Activated naive CD4-positive, alpha-beta T cell treated with anti-CD3 and anti-CD28 coated beads, Interleukin-2, amount 10 ng/mL, durations not matched to agents 7 days and 5 days (primary cell): ENCODE measurements at places on chromosomes 7 and 10.

DNA sequence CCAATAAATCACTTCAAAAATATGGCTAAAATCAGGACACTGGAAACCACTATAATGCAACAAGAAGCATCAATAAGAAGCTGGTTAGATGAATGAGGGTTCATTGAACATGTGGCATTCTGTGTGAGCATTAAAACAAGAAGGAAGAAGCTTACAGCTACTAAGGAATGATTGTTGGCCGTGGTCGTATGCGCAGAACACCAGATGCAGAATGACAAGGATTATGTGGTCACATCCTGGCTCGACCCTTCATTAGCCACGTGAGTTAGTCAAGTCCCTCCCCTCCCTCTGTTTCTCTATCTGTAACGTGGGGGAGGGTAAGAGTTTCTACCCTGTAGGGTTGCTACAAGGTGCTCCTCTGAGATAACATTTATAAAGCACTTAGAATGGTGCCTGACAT, 174.3 kb downstream of the ADAM12 start:
- DNase-seq, result no peak

- no peak for DNase-seq
These were observed 595.5 kb downstream of the INHBA start for GRCh38 chr7:41107330-41107937.

DNA sequence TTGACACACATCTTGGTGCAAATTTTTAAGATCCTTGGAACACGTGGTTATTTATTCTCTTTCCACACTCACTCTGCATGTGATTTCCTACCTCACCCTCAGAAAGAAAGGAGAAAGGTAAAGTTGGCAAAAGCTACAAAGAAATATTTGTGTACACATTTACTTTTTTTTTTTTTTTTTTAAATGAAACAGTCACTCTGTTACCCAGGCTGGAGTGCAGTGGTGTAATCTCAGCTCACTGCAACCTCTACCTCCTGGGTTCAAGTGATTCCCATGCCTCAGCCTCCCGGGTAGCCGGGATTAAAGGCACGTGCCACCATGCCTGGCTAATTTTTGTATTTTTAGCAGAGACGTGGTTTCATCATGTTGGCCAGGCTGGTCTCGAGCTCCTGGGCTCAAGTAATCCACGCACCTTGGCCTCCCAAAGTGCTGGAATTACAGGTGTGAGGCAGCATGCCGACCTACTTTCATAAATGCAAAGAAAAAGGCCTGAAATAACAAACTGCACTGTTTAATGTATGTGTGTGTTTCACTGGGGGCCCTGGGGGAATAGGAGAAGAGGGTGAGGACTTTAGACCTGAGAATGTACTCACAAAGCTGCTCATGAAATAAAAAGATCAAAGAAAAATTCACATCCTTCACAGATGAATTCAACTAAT, 71.6 kb upstream of the GRID1 start:
- no peak for DNase-seq

DNA sequence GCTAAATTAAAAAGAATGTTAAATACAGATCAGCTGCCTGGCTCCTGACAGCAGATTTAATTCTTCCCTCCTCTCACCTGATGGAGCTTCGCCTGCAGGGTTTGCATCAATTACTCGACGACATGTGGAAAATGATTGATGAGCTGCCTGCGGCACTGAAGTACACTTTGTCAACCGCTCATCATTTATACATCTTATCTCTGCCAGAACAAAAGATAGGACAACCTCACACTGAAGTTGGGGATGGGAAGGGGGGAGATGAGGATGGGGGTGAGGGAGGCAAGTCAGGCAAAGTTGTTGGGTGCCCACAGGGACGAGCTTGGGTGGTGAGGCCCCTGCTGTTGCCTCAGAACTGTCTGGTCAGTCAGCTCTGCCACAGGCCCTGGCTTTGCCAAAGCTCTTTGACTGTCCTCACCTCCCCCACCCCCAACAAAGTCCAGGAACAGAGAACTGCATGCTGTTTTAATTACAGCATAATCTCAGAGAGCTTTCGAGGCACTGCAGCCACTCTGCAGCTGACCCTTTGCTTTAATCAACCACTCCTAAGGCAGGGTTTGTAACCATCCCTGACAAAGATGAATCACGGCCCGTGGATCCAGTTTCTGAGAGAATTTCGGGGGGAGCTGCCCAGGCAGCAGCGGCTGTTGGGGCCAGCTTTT, 702.3 kb downstream of the LRMDA start:
- no peak for DNase-seq

- peak; percentile 18 for DNase-seq
These were observed 91.1 kb upstream of the GNA12 start for GRCh38 chr7:2934984-2935740.

GRCh38 chr7:131072505-131073091, 255.1 kb upstream of the MKLN1 start:
- DNase-seq, result no peak

- DNase-seq, result peak; percentile 76
These were observed 1.1 kb downstream of the NANOS1 start for GRCh38 chr10:119030421-119031250.

- no peak for DNase-seq
These were observed 29.0 kb upstream of the PRSS1 start for GRCh38 chr7:142720172-142720773.

GRCh38 chr10:74831518-74832120, 5.2 kb downstream of the KAT6B start:
- DNase-seq, result no peak

DNA sequence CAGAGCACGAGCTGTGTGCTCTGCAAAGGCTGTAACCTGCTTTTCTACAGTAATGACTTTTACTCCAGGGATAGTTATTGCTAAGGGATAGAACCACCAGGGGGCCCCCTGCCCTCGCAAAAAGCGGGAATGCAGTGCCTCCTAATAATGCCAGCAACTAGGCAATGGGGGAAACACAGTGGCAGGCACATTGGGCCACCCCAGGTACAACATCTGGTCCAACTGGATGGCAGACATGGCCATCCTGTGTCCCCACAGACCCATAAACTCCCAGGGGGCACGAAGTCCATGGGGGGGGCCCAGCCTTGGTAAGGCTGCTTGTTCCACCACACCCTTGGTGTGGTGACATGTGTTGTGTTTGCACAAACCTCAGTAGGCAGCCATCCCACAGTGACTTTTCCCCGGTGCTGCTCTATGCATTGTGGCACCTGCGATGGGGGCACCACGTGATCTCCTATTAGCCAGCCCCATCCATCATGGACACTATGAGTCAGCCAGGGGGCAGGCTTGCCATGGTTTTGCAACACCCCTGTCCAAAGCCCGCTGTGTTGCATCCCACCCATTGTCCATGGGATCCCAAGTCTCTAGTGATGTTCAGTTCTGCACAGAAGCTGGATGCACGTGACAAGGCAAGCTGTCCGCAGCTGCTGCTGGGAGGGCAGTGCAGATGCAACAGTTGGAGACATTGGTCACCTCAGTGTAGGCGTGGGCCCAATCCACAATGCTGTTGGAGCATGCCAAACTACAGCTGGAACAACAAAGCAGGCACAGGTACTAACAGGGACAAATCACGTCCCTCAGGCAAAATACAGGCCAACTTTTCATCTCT, 84.0 kb downstream of the ANLN start:
- DNase-seq, result peak; percentile 52

DNA sequence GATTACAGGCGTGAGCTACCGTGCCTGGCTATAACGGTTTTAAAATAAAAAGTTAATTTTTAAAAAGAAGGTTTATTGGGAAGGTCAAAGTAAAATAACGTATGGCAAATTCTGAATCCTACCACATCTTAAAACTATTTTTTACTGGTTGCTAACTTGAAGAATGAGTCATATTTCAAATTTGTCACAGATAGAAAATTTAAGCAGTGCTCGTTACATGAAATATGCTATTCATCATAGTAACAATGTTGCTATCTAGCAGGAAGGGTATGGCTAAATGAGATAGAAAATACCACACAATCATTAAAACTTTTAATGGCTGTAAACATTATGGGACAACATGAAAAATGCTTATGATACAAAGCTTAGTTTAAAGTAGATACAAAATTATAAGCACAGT, 500.5 kb downstream of the PHTF2 start:
- DNase-seq, result no peak

- DNase-seq, result no peak
These were observed 86.9 kb upstream of the ADAM12 start for GRCh38 chr10:126475074-126475691.

- DNase-seq, result peak; percentile 67
These were observed 27.2 kb downstream of the IKZF1 start for GRCh38 chr7:50331564-50332208.

GRCh38 chr7:66837007-66837406, 84.0 kb upstream of the TMEM248 start:
- peak; percentile 58 for DNase-seq

DNA sequence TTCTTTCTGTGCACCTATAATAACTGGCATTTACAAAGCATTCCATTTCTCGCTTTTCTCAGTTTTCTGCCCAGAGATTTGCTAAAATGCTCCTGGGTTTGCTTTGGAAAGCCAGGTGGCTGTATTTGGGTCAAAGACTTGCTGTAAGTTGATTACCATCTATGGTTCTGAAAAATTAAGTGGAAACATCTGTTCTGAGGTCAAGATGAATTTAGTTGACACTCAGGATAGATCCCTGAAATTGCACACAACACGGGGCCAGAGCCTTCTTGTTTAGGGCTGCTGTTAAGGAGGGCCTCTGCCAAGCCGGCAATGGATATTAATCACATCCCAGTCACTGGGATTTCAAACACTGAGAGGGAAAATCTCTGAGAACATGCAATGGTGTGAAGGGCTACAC, 111.6 kb upstream of the GLI3 start:
- DNase-seq, result no peak

DNA sequence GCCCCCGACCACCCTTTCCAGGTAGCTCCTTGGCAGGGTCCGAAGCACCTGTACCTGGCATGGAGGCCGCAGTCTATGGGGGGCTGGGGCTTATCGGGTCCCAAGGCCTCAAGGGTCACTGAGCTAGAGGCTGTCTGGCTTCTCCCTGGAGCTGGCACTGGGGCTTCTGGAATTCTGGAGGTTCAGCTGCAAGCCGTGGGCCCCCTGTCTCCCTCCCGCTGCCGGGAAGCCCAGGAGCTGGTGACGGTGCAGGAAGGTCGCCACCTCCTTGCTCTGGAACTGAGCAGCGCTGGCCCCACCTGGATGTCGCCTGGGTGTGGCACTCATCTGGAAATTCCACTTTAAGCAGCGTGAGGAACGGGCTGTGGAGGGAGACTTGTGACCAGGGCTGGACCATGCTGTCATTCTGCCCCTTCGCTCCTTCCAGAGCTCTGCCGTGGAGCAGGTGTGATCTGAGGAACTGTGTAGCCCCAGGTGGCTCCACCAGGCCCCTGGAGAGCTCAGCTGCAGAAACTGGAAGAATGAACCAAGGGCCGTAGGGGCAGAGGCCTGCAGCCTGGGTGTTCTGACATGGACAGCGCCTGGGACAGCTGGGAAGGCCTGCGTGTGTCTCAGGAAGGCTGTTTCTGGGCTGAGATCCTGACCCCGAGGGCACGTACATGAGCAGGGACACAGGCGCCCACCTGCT, 129.7 kb upstream of the PPP2R2D start:
- no peak for DNase-seq

GRCh38 chr10:120741396-120741795, 109.8 kb upstream of the WDR11 start:
- DNase-seq, result no peak

DNA sequence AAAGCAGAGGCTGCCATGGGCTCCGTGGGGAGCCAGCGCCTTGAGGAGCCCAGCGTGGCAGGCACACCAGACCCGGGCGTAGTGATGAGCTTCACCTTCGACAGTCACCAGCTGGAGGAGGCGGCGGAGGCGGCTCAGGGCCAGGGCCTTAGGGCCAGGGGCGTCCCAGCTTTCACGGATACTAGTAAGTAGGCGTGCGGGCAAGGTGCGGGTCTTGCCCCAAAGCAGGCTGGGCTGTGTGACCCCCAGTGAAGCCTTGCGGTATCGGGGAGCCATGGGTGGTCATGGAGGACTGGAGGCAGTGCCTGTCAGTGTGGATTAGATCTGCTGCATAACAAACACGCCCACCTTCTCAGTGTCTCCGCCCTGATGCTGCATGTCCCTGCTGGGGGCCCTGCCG, 5.1 kb downstream of the SLC29A4 start:
- DNase-seq, result no peak

DNA sequence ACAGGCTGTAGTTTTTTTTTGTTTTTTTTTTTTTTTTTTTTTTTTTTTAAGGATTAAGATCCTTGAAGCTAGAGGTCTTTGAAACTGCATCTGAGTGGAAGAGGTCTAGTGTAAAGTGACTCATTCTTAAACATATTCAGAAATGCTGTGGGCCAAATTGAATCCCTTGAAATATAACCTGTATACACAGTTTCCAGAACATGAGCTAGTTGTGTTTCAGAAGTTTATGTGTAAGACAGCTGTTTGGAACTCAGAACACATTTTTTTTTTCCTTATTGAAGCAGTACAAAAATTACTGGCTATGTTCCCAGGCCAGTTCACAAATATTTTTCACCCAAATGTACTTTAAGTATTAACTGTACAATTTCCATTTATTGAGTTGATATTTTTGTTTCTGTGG, 67.9 kb downstream of the PPP1R9A start:
- no peak for DNase-seq

DNA sequence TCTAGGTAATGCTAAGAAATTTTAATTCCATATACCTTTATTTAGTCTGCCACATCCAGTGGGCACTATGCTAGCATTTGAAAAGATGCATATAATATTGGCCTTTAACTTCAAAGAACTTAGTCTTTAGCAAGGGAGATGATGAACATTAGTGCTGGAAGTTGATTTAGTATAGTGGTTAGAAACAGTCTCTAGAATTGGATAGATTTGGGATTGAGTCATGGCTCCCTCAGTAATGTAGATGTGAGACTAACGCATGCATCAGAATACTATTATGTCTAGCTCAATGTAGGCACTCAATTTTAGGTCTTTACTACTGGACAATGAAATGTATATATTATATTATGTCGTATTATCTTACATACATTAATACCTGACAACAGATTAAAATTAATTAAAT, 5.8 kb downstream of the DKK1 start:
- no peak for DNase-seq

GRCh38 chr7:8056439-8056838, 87.8 kb downstream of the GLCCI1 start:
- no peak for DNase-seq

- DNase-seq, result peak; percentile 22
These were observed 24.6 kb downstream of the NAMPT start for GRCh38 chr7:106260136-106260561.

GRCh38 chr10:103554488-103555324, 61.2 kb downstream of the NEURL1 start:
- DNase-seq, result peak; percentile 53

DNA sequence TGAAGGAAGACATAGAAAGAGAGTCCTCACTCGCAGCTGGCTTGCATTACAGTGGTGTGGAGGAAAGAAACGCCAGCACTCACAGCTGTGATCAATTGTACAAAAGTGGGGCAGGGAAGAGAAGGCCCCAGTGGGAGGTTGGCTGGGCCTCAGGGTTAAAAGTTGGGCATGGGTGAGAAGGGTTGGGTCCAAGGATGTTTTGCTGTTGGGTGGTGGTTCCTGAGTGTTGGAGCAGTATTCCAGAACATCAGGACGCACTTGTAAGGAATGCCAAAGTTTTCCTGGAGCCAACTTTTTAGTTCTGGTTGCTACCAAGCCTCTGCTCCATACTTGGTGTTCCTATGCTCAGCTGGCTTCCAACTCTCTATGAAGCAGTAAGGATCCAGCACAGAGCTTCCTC, 55.4 kb upstream of the MKRN1 start:
- no peak for DNase-seq
